HT1080 (cell line): ENCODE measurements at places on chromosomes 1 and 21. TPM values are rescaled to one million over a fixed set of nuclear protein-coding genes. Genes with fewer than 3 reads are reported as not detected.

Gene CCDC30
- total RNA-seq, result 0.10 and 0.13 TPM in 2 replicates

DNA sequence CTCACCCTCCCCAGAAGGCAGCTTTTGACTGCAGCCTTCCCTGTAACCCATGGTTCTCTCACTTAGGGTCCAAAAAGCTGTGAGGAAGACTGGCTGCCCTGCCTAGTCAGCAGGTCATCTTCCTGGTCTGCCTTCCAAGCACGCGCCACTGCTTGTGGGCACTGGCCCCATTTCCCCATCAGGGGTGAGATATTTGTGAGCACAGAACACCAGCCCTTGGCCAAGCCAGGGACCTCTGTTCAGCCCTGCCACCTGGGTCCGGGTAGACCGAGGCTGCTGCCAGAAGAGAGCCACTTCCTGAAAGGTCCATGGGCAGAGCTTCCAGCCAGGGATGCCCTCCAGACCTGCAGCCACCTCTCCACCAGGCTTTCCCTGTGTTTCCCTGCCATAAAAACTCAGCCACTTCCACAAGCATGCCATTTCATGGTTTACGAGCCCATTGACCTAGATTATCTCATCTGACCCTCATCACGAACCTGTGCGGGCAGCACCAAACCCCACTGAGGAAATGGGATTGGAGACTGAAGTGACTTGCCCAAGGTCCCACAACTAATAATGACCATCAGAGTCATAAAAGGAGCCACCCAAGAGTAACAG is 40.5 kb downstream of the GLIS1 start:
- no peak for DNase-seq

DNA sequence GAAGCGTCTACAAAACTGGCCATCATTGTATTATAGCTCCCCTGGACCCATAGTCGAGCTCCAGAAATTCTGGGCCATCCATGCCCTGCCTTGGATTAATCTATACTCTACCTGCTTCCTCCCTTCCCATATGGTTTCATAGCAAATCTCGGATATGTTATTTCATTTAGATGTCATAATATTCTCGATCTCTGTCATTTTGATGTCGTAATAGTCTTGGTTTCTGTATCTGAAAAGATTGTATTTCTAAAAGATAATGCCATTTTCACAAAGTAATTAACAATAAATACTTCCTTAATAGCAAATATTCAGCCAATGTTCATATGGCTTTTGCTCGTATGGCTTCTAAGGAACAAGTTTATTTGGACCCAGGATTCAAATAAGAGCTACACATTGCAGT is 35.1 kb downstream of the DIP2A start:
- DNase-seq, result no peak

GRCh38 chr21:42236014-42236413 is 17.1 kb downstream of the ABCG1 start:
- no peak for DNase-seq

DNA sequence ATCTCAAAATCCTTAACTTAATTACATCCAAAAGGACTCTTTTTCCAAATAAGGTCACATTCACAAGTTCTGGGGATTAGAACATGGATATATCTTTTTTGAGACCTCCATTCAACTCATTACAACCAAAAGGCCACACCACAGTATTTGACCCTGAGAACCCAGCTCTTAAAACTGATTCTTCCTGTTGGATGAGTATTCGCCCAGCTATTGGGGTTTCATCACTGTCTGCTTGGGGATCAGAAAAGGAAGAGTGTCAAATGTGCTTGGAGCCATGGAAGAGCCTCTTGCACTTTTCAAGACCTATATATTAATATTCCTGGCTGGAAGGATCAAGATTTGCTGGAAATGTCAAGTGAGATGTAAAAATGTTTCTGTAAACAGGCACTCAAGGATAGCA is 5.4 kb upstream of the TINAGL1 start:
- no peak for DNase-seq

GRCh38 chr1:78387871-78388270 is 102.9 kb upstream of the PTGFR start:
- DNase-seq, result no peak

DNA sequence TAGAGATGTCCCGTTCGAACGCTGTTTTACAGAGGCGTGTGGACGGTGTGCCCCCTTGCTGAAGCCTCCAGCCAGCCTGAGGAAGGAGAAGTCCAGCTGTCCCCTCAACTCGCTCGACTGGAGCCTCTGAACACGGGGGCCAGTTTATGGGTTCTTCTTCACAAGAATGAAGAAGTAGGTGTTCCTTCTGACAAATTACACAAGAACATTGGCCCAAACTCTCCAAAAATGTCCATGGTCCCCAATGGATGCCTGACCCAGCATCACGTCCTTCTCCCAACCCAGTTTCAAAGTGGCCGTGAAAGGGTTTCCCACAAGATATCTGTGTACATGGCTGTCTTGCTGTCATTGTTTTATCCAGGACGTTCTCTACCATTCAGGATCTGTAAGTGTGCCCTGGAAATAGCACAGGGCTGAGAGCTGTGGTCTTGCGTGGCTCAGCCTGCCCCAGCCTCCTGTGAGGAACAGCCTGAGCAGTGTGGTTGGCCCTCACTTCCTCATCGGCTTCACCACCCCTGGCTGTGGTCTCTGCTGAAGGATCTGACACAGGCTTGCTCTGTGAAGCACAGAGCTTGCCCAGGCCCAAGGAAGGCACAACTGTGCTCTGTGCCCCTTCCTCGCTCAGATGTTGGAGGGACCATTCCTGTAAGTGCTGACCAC is 1.0 kb upstream of the S100B start:
- DNase-seq, result no peak

Gene ACAP3
- 28.9 and 34.9 TPM in 2 replicates for total RNA-seq

Gene SLC25A34
- 0.07 and 0.16 TPM in 2 replicates for total RNA-seq

DNA sequence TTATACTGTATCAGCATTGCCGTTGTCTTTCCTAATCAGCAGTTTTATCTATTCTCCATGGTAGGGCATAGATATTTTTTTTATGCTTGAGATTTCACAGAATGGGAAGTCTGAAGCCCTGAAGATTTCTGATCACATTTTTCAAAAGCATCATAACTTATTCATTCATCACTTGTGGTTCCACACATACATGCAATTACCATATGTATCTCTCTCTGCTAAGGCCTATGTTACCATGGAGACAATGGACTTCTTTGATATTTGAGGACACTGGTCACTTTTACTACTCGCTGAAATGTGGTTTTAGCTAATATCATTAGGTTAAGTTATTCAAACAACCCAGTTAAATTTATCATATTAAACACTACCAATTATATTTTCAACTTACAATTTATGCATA is 1827.0 kb downstream of the MRPL39 start:
- no peak for DNase-seq

DNA sequence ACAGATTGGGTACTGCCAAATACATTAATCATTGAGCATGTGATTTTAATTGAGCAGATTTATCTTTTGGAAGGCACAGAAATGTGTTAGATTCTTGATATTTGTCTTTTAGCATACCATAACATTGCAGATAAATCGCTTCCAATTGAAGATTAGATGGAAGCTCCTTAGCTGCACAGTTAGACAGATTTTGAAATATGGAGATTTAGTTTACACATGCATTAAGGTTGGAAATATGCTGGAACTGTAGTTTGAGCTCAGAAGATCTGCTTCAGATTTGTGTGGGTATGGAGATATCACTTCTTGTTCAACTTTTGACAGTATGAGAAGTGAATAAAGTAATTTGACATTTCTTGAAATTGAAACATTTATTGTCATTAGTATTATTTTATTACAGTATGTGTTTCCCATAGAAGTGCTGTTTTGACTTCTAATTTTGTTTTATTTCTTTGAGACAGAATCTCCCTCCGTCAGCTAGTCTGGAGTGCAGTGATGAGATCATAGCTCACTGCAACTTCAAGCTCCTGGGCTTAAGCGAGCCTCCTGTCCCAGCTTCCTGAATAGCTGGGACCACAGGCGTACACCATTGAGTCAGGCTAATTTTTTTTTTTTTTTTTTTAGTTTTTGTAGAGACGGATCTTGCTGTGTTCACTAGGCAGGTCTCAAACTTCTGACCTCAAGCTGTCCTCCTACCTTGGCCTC is 29.1 kb downstream of the THRAP3 start:
- DNase-seq, result no peak

Gene TRIM45
- total RNA-seq, result 2.0 and 3.7 TPM in 2 replicates

DNA sequence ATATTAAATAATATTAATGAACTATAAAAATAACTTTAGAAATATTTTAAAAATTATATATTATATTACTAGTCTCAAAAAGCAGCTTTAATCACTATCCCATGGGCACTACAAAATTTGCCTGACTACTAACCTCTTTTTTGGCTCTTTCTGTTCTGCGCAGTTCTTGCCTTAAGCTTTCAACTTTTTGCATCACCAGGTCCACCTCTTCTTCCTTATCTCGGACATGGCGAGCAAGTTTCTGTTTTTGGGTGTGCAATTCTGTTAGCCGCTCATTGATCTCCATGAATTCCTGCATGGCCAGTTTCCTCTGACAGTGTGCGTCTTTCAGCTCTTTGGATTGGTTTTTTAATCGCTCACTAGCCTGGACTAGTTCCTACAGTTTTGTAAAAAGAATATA is 172.4 kb downstream of the COQ8A start:
- DNase-seq, result no peak

DNA sequence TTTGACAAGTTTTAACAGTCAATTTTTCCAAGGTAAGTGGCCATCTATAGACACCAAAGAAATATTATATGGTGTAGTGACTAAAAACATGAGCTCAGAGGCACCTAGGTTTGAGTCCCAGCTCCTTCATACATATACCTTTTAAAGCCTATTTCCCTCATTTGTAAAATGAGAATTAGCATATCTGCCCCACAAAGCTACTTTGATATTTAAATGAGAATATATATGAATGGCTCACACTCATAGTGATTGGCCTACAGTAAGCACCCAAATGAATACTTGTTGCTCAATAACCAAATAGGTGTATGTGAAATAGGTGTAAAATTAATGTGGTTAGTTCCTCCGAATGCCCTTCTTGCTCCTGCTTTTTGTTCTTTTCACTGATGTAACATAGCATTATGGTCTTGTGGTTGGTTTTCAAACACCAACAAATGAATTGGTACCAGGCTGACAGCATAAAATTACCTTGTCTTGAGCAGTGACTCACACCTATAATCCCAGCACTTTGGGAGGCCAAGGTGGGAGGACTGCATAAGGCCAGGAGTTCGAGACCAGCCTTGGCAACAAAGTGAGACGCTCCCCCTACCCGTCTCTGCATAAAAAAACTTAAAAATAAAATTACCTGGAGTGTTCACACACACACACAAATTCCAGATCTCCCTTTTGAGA is 25.3 kb downstream of the CNIH4 start:
- DNase-seq, result no peak

DNA sequence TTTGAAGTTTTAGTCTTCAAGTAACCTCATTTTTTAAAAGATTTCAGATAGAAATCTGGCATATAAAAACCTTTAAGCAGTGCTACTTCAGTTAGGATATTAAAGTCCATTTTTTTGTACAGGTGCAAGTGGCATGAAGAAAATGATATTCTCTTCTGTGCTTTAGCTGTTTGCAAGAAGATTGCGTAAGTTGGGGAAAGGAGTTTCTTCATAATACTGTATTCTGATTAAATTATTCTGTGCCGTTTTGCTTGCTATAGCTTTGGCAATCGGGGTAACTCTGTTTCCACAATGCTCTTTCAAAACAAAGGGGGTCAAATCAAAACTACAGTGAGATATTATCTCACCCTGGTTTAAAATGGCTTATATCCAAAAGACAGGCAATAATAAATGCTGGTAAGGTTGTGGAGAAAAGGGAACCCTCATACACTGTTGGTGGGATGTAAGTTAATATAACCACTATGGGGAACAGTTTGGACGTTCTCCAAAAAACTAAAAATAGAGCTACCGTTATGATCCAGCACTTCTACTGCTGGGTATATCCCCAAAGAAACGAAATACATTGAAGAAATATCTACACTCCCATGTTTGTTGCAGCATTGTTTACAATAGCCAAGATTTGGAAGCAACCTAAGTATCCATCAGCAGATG is 27.1 kb downstream of the MAEL start:
- DNase-seq, result no peak

Gene CD1E
- total RNA-seq, result not detected in 2 replicates

DNA sequence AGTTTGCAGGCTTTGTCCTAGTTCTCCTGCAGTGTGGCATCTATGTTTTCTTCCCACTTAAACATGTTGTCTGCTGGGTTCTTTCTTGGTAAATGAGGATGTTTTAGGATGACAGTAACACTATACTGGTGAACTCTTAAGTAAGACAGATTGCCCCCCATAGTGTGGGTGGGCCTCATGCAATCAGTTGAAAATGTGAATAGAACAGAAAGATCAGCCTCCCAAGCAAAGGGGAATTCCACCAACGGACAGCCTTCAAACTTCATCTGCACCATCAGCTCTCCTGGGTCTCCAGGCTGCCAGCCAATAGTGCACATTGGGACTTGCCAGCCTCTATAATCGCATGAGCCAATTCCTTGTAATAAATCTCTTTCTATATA is 10.7 kb upstream of the TARBP1 start:
- DNase-seq, result no peak

DNA sequence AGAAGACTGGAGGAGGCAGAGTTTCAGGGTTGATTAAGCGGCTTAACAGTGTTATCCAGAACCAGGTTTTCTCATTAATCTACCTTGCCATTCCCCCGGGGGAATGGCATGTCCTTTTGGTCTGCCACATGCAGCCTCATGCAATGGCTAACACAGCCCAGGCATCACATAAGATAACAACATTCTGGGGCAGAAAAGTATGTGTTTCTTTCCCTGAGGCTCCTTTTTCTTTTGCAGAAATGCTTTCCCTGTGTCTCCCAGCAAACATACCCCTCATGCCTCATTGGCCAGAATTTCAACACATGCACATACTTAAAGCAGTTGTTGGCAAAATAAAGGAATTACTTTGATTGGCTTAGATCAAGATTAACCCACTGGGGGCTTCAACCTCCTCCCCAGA is 98.6 kb downstream of the OMA1 start:
- no peak for DNase-seq
